GM23338 (cell line): ENCODE measurements at places on chromosomes 12 and 14. TPM values are rescaled to one million over a fixed set of nuclear protein-coding genes. Genes with fewer than 3 reads are reported as not detected.

GRCh38 chr14:97010491-97011160, 213.4 kb downstream of the VRK1 start:
- H3K27me3 ChIP-seq, result no peaks in the 10 kb centered on the region
- no peak overlapping the region for H3K4me3 ChIP-seq
- no peaks in the 10 kb centered on the region for H3K4me1 ChIP-seq

OTOGL gene
- total RNA-seq, result 0.35 and 0.66 TPM in 2 replicates

FKBP4 gene
- total RNA-seq, result 203 and 223 TPM in 2 replicates

DNA sequence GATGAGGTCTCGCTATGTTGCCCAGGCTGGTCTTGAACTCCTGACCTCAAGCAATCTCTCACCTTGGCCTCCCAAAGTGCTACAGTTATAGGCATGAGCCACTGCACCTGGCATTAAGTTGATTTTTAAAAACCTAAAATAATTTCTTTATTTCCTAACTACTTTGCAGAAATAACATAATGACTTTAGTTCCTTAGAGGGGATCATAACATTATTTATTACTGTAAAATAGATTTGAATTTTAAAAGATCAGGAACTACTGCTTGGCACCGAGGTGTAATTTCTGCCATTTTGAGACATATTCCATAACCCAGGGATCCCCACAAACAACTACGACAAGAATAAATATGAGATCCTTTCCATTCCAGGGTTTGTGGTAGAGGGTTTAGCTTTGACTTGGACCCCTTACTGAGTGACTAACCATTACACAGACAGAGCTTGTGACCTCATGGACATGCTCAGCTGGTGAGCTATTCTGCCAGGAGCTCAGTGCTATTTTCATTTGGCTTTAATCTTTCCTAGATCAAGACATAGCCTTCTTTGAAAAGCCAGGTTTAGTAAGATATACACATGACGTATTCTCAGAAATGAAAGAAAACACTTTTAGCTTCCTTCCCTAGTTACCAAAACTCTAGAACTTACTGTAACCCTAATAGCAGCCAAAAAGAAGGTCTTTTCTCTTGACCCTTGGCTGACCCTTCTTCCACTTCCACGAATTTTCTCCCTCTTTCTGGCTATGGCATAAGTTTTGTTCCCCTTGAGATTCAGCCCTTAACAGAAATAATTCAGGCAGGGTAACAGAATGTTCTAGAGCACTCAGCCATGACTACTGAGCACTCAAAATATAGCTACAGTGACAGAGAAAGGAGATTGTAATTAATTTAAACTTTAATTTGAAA, 75.1 kb upstream of the NUDT4 start:
- no peaks in the 10 kb centered on the region for H3K4me1 ChIP-seq
- no peak for DNase-seq
- H3K27me3 ChIP-seq, result no peaks in the 10 kb centered on the region
- no peaks in the 10 kb centered on the region for H3K36me3 ChIP-seq
- no peak overlapping the region for H3K27ac ChIP-seq
- no peak overlapping the region for H3K4me3 ChIP-seq

DNA sequence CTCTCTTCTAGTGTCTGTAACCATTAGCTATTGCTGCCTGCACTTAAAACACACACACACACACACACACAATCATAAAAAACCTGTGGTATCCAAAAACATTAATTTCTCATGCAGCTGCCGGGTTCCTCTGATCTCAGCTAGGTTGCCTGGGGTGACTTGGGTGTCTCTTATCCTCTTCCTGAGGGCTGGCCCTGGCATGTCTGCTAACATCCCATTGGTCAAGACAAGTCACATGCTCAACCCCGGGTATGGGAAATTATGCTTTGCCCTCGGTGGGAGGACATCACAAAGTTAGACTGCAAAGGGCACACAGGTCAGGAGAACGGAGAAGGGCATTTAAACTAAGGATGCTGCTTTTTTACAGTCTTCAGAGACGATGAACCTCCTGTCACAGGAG, 55.7 kb downstream of the TRPV4 start:
- H3K36me3 ChIP-seq, result no peaks in the 10 kb centered on the region
- H3K4me1 ChIP-seq, result no peaks in the 10 kb centered on the region
- no peak overlapping the region for H3K27ac ChIP-seq
- H3K27me3 ChIP-seq, result no peaks in the 10 kb centered on the region

TTC9 gene
- total RNA-seq, result 29.2 and 34.2 TPM in 2 replicates

HNF1A gene
- not detected in 2 replicates for total RNA-seq

GRCh38 chr14:75295491-75296345, 17.1 kb downstream of the FOS start:
- H3K27ac ChIP-seq, result peak overlapping the region; percentile 64
- peaks cover 17% of the 10 kb centered on the region for H3K4me1 ChIP-seq
- peak overlapping the region; percentile 90 for H3K4me3 ChIP-seq
- no peaks in the 10 kb centered on the region for H3K36me3 ChIP-seq
- DNase-seq, result peak; percentile 95

- no peaks in the 10 kb centered on the region; the same call in 1 of the 2 replicates for H3K4me1 ChIP-seq
- no peak overlapping the region for H3K4me3 ChIP-seq
- H3K36me3 ChIP-seq, result no peaks in the 10 kb centered on the region
- no peaks in the 10 kb centered on the region for H3K27me3 ChIP-seq
- DNase-seq, result no peak
Observed at GRCh38 chr14:23626946-23627345, 9.2 kb upstream of the DHRS2 start.

KLRD1 gene
- total RNA-seq, result 0.03 TPM in 1 of 2 replicates, not detected in the other

TBX3 gene
- total RNA-seq, result 0.24 and 0.35 TPM in 2 replicates

- H3K27me3 ChIP-seq, result peaks cover 8% of the 10 kb centered on the region; the same call in 1 of the 2 replicates
- DNase-seq, result no peak
- no peak overlapping the region for H3K4me3 ChIP-seq
- peaks cover 5% of the 10 kb centered on the region for H3K4me1 ChIP-seq
Observed at GRCh38 chr14:95562892-95563685, 28.2 kb downstream of the GLRX5 start.

DNA sequence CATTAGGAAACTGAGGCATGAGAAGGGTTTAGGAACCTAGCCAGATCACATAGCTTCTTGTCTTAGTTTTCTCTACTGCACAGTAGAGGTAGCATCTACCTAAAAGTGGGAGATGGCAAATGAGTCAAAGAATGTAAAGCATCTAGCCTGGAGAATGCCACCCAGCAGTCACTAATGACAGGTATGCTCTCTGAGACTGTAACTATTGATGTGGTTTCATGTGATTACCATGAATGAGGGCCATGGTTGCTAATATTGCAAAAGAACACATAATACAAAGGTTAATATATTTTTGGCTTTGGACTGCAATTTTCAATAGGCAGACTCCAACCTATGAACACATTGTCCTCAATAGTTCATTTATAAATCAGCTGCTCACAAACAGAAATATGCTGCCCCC, 389.9 kb downstream of the GRIN2B start:
- H3K36me3 ChIP-seq, result peaks cover 7% of the 10 kb centered on the region; the same call in 1 of the 2 replicates
- H3K4me1 ChIP-seq, result peaks cover 15% of the 10 kb centered on the region; the same call in 1 of the 2 replicates
- DNase-seq, result no peak
- no peak overlapping the region for H3K4me3 ChIP-seq
- no peak overlapping the region for H3K27ac ChIP-seq

DNA sequence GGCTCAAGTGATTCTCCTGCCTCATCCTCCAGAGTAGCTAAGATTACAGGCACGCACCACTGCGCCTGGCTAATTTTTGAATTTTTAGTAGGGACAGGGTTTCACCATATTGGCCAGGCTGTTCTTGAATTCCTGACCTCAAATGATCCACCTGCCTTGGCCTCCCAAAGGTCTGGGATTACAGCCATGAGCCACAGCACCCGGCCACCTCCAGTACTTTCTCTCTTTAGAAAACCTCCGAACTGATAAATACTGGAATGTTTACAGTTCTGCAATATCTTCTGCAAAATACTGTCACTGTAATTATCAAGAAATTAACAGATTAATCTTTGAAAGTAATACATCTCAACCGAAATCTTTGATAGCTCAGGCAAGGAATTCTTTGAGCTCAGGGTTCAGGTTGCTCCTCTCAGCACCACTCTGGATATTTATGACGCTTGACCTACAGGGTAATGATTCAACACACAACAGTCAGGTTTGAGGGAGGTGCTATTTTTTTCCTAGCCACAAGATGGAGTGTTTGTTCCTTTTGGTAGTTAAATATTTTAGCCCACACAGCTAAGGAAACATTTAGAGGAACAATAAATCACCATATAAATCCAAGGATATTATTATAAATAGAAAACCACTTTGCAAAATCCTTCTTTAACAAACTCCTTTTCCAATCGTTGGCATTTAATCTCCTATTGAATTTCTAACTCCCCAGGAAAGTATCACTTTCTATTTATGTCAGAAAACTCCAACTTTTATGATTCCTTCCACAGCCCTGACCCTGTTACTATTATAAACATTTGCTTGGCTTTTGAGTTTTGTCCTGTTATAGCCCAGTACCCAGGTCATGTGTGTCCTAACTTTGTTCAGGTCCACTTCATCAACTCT, 48.6 kb upstream of the GTF2A1 start:
- no peaks in the 10 kb centered on the region for H3K27me3 ChIP-seq
- H3K4me1 ChIP-seq, result peaks cover 8% of the 10 kb centered on the region; the same call in 1 of the 2 replicates
- no peaks in the 10 kb centered on the region for H3K36me3 ChIP-seq
- no peak overlapping the region for H3K4me3 ChIP-seq
- peak; percentile 84 for DNase-seq

NGB gene
- 0.27 and 1.0 TPM in 2 replicates for total RNA-seq

PIWIL1 gene
- not detected in 2 replicates for total RNA-seq

DNA sequence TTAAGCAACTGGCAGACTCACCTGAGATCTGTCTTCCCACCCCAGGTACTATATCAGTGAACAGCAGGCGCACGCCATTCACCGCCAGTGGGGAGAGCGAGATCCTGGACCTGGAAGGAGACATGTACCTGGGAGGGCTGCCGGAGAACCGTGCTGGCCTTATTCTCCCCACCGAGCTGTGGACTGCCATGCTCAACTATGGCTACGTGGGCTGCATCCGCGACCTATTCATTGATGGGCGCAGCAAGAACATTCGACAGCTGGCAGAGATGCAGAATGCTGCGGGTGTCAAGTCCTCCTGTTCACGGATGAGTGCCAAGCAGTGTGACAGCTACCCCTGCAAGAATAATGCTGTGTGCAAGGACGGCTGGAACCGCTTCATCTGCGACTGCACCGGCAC, 544.5 kb downstream of the NRXN3 start:
- no peak overlapping the region for H3K4me3 ChIP-seq
- no peak overlapping the region for H3K27ac ChIP-seq
- no peaks in the 10 kb centered on the region for H3K36me3 ChIP-seq

RDH16 gene
- total RNA-seq, result 0.62 and 0.66 TPM in 2 replicates

DNA sequence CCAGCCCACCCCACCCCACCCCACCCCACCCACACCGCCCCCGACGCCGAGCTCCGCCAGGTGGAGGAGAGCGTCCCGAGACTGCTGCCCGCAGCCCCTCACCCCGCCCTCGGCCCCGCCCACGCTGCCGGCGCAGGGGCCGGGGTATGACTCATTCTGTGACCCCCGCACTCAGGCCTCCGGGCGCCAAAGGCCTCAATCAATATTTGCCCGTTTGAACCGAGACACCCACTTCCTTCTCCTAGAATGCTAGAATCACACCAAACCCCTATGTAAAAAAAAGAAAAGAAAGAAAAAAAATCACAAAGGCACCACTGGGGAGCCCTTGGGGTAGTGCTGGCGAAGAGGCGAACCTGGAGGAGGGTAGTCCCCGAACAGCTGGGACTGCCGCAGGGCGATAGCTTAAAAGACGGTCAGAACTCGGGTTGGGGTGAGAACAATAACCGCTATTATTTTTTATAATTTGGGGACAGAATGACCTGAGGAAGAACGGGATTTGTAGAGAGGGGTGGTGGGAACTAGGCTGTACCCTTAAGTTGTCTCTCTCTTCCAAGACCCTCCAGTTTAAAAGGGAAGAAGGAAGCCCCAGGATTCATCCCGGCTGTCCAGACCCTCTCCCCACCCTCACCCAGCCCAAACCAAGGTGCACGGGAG, 894 bp downstream of the KRT8 start:
- peak; percentile 65 for DNase-seq
- H3K4me1 ChIP-seq, result peaks cover 44% of the 10 kb centered on the region
- H3K27me3 ChIP-seq, result no peaks in the 10 kb centered on the region

PPP1R1A gene
- 7.6 and 8.4 TPM in 2 replicates for total RNA-seq

C12orf56 gene
- 4.6 and 9.3 TPM in 2 replicates for total RNA-seq

CIROP gene
- not detected in 2 replicates for total RNA-seq

GRCh38 chr12:31018790-31019505, 54.7 kb upstream of the DDX11 start:
- no peaks in the 10 kb centered on the region for H3K27me3 ChIP-seq
- no peaks in the 10 kb centered on the region for H3K36me3 ChIP-seq
- no peak overlapping the region for H3K4me3 ChIP-seq
- DNase-seq, result no peak
- H3K4me1 ChIP-seq, result no peaks in the 10 kb centered on the region
- no peak overlapping the region for H3K27ac ChIP-seq

- peaks cover 22% of the 10 kb centered on the region for H3K4me1 ChIP-seq
- no peaks in the 10 kb centered on the region for H3K27me3 ChIP-seq
- no peak overlapping the region; the same call in 1 of the 2 replicates for H3K4me3 ChIP-seq
- peak; percentile 48 for DNase-seq
Observed at GRCh38 chr14:20799892-20800544, 2.6 kb downstream of the RNASE1 start.

- DNase-seq, result no peak
- H3K27me3 ChIP-seq, result no peaks in the 10 kb centered on the region
- no peaks in the 10 kb centered on the region for H3K36me3 ChIP-seq
- no peak overlapping the region for H3K4me3 ChIP-seq
- H3K27ac ChIP-seq, result no peak overlapping the region
Observed at GRCh38 chr12:95371571-95371970, 102.4 kb upstream of the METAP2 start.

- no peaks in the 10 kb centered on the region for H3K4me1 ChIP-seq
- H3K36me3 ChIP-seq, result peaks cover 4% of the 10 kb centered on the region; the same call in 1 of the 2 replicates
- no peaks in the 10 kb centered on the region for H3K27me3 ChIP-seq
- peak; percentile 66 for DNase-seq
Observed at GRCh38 chr14:20247646-20248246, 8.7 kb downstream of the OR11H4 start.

RFLNA gene
- 16.2 and 20.4 TPM in 2 replicates for total RNA-seq

KRT82 gene
- not detected in 2 replicates for total RNA-seq
